Hematopoietic multipotent progenitor cell treated with erythropoietin and hydrocortisone succinate and interleukin-3 and kit ligand, for 17 days (in vitro differentiated cells): ENCODE measurements at places on chromosomes 13 and 19.

- DNase-seq, result no peak
Observed at GRCh38 chr13:41842036-41842620, 118.8 kb downstream of the VWA8 start.

GRCh38 chr13:29020314-29020713 lies 200.2 kb downstream of the MTUS2 start:
- no peak for DNase-seq

DNA sequence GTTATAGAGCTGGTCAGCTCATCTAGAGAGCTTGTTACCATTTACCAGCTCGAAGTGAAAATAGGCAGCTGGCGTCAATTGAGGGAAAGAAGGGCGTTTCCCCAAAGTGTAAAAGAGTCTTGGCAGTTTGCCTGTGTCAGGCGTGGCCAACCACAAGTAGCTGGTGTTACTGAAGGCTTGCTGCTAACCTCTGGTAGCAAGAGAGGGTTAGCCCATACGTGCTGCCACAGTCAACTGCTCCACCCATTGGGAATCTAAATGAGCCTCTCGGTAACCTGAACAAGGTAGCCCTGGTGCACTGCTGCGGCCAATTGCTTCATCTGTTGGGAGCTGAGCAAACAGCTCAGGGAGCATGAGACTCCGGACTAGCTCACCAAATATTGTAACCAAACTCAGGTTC lies 314.9 kb upstream of the SLITRK5 start:
- DNase-seq, result no peak

DNA sequence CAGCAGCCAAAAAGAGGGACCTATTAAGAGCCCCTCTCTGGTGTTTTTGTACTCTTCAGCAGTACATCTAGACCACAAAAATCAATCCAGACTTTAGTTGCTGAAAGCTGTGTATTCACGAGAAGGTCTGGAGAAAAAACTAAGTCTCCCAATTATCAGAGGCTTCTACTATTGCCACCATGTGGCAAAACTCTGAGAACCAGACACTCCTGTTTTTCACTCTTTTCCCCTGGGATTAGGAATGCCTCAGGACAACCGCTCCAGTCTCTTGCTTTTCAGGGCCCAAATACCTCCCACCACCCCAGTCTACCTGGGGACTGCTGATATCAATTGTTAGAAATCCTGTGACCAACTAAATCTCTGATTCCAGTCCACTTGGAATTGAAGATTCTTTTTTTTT lies 30.1 kb upstream of the OBI1 start:
- DNase-seq, result no peak

GRCh38 chr19:14510311-14511228 lies 7.6 kb downstream of the DNAJB1 start:
- DNase-seq, result no peak

- DNase-seq, result peak; percentile 95
Observed at GRCh38 chr19:17260842-17261325, 3.7 kb downstream of the USHBP1 start.

DNA sequence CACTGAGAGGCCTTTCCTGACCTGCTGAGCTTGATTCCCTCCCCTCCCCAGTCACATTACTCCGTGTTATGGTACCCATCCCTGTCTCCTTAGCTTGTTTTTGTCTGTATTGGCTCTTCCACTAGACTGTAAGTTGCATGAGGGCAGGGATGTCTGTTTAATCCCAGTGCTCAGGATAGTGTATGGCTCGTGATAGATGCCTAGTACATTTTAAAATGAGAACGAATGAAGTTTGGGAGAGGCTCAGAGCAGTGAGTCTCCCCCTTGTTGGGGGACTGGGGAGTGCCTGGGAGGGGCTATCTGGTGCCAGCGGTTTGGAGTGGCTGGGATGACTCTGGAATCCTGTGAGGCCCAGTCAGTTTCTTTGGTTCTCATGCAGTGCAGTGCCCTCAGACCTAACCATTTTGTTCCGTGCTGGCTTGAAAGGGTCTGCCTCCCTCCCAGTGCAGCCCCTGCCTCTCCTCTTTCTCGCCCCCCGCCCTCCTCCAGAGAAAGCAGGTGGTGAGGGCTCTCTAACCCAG lies 35.5 kb downstream of the ACTN4 start:
- DNase-seq, result no peak

- no peak for DNase-seq
Observed at GRCh38 chr13:26186995-26187394, 35.1 kb downstream of the RNF6 start.

DNA sequence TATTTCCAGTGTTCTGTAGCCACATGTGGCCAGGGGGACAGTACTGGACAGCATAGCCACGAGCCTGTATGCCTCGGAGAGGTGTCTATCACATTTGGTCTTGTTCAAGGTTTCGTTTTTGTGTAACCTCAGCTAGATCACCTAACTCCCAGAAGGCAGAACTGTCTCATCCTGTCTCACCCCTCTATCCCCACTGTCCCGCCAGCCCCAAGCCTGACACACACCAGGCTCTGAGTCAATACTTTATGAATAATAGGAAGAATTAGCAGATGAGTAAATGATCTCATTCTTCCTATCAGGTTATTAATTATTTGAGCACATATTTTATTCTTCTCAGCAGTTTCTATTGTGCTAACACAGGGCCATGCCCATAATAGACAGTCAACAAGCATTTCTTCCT lies 132.2 kb downstream of the NUFIP1 start:
- DNase-seq, result no peak

- DNase-seq, result no peak
Observed at GRCh38 chr13:111423168-111423785, 102.8 kb downstream of the TEX29 start.

- DNase-seq, result peak; percentile 51
Observed at GRCh38 chr19:42254089-42254849, 659 bp downstream of the ERF start.

DNA sequence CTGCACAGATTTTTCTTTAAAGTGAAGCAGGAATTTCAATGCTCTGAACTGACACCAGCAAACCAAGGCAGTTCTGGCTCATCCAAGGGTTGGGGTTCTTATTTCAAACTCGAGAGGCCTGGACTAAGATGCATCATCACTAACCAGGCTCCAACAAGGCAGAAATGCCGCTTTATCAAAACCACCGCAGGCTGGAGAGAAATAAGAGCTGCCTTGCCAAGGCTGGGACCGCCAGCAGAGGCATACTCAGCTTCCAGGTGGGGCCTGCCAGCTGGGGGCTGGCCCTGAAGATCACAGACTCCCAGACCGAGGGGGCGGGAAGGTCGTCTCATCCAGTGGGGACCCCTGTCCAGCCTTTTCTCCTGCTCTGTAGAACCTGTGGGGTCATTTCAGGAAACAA lies 37.4 kb upstream of the GAS6 start:
- no peak for DNase-seq

- no peak for DNase-seq
Observed at GRCh38 chr19:52646571-52647217, 8.5 kb upstream of the ZNF83 start.

- DNase-seq, result peak; percentile 58
Observed at GRCh38 chr19:42269478-42270345, 660 bp downstream of the CIC start.

DNA sequence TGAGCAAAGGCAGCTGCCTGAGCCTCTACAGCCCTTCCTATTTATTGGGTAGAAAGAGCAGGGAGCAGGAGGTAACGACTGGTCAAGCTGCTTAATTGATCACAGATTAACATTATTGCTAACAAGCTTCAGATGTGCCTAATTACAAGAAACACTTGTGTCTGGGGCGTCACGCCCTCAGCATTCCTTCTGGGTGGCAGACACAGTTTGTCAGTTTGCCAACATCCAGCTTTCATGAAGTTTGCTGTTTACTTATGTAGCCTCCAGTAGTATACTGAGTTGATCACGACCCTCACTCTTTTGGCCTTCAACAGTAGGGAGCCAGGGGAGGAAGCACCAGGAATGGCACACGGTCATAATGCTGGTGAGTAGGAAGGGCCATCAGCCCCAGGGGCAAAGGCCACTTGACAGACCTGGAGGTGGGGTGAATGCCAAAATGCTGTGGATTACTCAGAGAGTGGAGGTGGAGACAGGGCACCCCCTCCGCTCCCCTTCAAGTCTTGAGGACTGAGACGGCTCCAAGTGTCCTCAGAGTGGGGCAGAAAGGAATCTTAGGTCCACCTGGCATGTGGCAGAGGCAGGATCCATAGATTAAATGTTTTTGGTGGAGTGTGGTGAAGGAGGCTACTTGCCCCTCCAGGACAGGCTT lies 34.9 kb upstream of the PSPC1 start:
- no peak for DNase-seq

- DNase-seq, result peak; percentile 76
Observed at GRCh38 chr13:79541426-79542049, 60.6 kb downstream of the NDFIP2 start.

DNA sequence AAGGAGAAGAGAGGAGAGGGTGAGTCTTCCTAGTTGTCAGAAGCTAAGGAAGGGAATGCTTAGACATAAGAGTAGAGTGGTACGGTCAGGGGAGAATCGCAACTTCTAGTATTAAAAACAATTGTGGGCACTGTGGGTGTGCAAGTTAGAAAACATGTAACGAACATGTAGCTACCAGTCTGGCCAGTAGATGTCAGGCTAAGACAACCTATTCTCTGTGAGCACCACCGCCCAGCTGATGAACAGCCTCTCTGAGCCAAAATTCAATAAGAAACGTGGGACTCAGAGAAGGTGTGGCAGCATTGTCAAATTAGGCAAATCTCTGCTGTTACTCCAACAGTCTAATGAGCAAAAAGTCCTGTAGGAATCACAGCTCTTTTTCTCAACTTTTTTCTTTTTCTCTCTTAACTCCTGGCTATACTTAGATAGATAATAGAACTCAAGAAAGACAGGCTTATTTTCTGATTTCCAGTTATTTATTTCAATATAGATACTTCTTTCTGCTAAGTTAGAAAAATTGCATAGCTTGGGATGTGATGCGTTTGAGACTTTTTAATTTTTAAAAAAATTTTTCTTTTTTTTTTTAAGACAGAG lies 186.2 kb downstream of the USP12 start:
- DNase-seq, result peak; percentile 93

- DNase-seq, result no peak
Observed at GRCh38 chr13:105442949-105443699, 1092.3 kb downstream of the EFNB2 start.

GRCh38 chr13:101915755-101916107 lies 463.3 kb downstream of the ITGBL1 start:
- DNase-seq, result no peak

DNA sequence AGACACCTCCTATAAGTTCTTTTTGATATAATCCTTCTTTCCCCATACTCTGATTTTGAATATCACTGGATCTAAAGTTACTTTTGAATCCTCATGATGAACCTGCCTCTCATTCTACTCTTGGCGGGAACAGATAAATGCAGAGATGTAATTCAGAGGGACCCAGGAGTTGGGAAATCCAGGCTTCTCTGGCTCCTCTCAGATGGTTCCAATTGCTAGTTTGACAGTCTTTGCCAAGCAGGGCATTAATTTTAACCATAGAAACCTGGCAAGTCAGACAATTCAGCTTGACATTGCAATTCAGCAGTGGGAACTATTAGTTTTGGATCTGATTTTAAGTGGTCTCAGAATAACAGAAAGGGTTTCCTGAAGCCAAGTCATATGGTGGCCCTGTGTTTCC lies 67.3 kb upstream of the KLF12 start:
- DNase-seq, result no peak

DNA sequence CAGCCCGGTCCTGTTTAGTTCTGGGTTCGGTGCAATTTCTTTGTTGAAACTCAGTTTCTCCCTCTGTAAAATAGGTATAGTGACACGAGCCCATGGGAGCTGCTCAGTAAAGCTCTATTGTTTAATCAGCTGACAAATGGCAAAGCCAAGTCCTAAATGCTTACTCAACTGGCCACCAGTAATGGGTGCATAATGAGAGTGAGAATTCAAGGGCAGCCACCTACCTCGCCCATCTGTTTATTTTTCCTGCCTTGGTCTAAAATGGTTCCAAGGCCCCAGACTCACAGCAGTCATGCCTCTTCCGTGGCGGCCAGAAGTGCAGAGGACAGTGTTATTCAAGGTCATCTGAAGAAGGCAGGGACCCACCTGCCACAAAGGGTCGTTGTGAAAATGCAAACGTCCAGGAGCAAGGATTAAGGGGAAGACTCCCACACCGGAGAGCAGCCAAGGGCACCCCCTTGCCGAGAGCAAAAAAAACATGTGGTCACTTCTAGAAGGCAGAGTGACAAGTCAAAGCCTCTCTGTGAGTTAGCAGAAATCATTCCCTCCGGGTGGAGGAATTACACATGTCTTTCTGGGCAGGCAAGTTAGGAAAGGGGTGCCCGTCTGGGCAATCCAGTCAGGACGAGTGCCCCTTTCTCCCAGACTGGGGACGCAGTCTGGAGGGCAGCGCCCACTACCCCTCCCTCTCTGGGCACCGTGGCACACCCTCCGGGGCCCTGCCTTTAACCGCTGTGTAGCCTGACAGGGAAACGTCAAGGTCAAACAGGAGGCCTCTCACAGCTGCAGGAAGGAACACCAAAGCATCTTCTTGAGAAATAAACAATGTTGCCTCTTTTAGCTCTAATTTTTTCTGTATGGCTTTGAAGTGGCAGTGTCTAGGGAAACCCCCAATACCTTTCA lies 186.2 kb downstream of the FOXO1 start:
- no peak for DNase-seq

DNA sequence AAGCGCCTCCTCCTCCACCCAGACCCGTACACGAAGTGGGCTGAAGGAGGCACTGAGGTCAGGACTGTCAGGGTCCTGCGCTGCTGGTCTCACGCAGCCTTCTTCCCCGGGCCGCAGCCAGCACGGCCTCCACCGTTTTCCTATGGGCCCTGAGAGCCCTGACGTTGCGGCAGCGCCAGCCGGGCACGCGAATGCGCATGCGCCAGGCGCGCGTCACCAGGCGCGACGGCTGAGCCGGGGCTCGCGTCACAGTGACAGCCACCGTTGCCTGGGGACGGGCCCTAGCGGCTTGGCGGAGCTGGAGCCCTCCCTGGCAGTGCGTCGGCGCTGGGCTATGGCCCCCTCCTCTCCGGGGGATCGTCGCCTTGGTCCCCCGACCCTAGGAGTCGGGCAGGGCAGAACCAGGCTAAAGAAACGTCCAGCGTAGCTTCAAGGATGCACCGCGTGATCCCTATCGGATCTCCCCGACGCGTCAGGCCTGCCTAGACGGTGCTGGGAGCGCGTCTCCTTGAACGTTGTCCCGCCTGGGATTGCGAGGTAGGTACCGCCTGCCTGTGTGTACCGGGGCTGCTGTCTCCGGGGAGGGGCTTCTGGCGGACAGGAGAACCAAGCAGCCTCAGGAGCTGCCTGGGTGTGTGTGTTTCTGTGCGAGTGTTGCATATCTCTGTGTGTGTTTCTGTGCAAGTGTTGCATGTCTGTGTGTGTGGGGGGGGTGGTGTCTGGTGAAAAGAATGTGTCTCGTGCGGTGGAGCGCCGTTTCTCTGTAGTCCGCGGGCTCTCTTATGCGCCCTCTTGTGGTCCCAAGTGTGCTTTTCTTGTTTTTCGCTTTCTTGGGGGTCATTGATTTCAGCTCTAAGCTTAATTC lies 43.2 kb downstream of the ZNF571 start:
- DNase-seq, result no peak

GRCh38 chr19:45323671-45324081 lies 1.0 kb upstream of the CKM start:
- DNase-seq, result no peak

- no peak for DNase-seq
Observed at GRCh38 chr19:58284199-58284598, 5.4 kb downstream of the ZNF8 start.
